ENCODE measurements at places on chromosomes 1 and 21.

DNA sequence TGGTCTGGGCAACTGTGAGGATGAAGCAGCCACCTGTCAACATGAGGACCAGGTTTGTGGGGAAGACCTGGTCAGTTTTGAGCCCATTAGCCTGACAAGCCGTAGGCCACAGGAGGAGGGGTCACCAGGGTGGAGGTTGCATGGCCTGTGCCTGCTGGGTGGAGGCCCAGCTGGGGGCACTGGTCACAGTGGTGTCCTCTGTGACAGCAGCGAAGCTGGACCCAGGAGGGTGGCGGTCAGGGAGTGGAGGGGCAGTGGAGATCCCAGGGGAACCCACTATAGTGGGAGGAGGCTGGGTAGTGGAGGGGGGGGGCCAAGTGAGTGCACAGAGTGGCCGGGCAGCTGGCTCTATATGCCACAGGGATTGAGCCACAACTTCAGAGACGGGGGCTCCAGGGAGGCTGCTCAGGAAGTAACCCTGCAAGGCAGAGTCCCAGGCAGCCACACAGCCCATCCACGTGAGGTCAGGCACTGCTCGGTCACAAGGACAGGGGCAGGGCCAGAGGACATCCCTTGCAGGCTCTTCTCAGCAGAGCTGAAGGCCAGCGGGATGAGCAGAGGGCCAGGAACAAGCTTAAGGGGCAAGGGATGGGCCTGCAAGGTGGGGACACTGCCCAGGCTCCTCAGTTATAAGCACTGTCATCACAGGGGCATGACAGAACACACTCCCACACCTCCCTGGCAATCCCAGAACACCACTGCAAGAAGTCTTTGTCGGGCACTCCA, 2.3 kb upstream of the C1orf35 start:
- DNase-seq, result no peak

GRCh38 chr1:151565502-151566189, 25.5 kb downstream of the TUFT1 start:
- DNase-seq, result no peak

DNA sequence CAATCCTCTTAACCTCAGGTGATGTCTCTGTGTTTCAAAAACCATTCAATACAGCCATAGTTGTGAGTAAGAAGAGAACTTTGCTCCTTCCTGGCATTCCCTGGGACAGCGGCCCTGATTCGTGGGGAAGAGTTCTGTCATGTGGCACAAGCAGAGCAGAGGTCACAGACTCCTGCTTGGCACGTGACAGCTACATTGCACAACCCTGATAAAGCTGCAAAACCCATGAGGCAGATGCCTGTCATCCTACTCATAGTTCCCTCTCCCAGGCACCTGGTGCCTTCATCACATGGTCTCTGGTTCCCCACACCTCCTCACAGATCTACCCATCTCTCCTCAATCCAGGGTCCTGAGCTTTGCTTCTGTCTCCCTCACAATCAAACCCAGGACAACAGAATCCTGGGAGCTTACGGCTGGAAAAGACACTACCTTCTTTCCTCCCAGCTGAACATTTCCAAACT, 70.8 kb downstream of the PLPP3 start:
- no peak for DNase-seq

GRCh38 chr1:102937401-102937800, 170.9 kb downstream of the COL11A1 start:
- DNase-seq, result no peak

DNA sequence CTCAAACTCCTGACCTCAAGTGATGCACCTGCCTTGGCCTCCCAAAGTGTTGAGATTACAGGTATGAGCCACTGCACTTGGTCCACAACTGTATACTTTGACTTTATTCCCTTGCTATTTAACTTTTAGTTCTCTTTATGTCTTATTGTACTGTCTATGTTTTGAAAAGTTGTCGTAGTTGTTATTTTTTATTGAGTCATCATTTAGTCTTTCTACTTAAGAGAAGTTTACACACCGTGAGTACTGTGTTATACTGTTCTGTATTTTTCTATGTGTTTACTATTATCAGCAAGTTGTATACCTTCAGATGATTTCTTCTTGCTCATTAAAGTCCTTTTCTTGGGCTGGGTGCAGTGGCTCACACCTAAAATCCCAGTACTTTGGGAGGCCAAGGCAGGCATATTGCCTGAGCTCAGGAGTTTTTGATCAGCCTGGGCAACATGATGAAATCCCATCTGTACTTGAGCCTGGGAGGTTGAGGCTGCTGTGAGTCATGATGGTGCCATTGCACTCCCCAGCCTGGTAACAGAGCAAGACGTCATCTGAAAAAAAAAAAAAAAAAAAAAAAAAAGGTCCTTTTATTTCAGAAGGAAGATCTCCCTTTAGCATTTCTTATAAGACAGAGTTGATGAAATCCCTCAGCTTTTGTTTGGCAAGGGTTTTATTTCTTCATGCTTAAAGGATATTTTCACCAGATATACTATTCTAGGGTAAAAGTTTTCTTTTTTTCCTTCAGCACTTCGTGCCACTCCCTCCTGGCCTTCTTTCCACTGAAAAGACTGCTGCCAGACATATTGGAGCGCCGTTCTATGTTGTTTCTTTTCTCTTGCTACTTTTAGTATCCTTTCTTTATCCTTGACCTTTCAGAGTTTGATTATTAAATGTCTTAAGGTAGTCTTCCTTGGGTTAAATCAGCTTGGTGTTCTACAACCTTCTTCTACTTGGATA, 47.6 kb downstream of the TNFSF18 start:
- DNase-seq, result no peak

DNA sequence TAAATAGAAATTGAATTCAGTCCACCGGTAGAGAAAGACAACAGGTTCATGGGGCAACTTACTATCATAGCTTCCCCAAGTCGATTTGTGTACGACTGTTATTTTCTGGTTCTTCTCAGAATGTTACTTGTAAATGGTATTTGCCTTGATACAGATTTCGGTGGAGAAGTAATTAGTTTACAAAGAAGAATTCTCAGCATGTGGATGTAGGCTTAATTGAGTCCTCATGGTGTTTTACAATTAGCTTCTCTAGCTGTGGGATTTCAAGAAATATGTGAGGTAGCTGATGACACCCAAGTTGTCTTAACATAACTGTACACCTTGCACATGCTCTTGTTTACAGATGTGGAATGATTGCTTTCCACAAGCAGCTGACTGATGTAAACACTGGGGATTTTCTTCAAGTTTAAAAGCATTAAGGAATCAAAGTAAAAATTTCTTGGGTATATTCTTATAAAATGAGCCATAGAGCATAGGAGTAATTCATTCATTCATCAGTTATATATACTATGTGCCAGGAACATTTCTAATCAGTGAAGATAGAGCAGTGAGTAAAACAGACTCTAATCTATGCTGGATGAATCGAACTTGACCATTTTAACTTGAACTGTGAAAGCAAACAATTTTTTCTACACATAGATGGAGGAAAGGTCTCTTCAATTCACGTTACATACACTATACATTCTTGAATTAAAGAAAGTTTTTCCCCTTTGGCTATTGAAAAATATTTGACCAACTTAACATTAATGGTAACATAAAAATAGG, 1.4 kb downstream of the MACO1 start:
- no peak for DNase-seq

DNA sequence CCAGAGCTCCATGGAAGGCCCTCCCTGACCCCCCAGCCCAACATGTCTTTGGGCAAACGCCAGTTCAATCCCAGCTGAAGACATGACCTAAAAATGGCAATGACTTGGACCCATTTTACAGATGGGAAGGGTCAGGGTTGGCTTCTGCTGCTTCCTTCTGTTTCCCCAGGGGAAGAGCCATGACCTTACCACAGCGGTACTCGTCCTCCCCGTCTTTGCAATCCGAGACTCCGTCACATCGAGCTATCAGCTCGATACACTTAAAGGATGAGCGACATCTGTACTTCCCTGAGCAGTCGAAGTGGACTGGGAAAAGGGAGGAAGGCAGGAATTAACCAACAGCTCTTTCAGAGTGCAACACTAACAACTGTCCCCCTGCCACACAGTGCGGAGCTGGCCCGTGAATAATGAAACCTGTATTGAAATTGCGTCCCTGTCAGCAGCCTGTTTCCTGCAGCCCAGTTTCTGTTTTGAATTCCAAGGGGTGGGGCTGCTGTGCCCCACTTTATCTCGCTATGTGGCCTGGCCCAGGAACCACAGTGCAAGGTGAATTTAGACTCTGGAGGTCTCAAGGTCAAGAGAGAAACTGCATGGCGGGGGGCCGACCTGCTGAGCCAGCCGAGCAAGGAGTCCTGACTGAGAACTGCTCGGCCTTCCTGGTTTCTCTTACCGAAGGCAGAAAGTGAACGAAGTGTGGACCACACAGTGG, 7.0 kb downstream of the TMPRSS3 start:
- DNase-seq, result no peak

DNA sequence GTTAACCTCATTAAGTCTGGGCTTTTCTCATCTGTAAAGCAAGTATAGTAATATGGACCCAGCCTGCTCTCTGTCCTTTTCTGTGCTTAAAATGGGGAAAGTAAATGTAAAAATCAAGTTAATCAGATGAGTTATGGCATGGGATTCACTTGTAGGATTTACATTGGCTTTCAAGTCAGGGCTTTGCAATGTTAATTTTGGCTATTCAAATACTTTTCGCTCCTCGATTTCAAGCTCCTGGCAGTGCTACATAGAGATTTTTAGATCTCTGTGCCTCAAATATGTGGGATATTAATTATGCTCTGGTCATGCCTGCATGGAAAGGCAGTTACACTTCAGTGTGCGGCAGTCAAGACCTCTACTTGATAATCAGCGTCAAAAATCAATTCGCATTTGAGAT, 709.8 kb downstream of the LTN1 start:
- no peak for DNase-seq

DNA sequence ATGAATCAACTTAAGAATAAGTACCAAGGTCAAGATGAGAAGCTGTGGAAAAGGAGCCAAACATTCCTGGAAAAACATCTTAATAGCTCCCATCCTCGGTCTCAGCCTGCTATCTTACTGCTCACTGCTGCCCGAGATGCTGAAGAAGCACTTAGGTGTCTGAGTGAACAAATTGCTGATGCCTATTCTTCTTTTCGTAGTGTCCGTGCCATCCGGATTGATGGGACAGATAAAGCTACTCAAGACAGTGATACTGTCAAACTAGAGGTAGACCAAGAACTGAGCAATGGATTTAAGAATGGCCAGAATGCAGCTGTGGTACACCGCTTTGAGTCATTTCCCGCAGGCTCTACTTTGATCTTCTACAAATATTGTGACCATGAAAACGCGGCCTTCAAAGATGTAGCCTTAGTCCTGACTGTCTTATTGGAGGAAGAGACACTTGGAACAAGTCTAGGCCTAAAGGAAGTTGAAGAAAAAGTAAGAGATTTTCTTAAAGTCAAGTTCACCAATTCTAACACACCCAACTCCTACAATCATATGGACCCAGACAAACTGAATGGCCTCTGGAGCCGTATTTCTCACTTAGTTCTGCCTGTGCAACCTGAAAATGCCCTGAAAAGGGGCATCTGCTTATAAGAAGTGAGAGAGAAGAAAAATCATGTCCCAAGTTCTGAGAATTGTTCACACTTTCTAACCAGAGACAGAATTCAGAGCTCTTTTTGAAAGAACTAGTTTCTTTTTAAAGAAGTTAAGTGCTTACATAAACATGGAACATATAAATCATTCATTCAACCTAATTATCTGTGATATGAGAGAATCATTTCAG, 35.7 kb downstream of the TOR1AIP1 start:
- no peak for DNase-seq

GRCh38 chr1:201487742-201488141, 18.8 kb upstream of the PHLDA3 start:
- no peak for DNase-seq
